ENCODE measurements at places on chromosomes 16 and 17.

DNA sequence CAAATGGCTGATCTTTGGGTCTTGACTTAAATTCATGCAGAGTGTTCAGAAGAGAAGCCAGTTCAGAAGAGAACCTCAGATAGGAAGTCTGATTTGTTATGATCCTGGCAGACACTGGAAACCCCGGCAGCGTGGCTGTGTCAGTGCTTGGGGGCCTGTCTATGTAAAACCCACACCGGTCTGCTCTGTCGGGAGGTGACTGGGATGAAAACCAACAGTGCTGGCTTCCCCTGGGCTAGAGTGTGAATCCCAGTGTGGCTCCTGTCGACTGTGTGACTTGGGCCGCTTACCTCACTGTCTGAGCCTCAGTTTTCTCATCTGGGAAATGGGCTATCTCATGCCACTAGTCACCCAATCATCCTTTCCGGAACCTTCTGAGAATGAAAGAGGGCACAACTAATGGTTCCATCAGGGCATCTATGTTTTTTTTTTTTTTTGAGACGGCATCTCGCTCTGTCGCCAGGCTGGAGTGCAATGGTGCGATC, 92.4 kb downstream of the FOXL1 start:
- DNase-seq: no peak

DNA sequence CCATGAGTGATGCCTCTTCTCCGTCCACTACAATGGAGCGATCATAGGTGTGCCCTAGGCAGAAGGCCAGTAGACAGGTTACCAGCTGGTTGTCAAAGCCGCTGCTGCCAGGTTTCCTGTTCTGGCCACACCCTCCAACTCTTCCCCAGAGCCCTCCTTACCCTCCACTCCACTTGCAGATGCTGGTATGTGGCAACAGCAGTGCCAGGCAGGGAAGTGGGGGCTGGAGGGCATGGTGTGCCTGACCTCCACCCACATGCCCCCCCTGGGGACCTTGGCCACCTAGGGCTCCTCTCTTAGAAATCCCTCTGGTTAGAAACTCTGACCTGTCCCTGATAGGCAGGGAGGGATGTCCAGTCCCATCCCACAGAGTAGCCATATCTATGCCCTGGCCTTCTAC, 1.5 kb downstream of the RRAD start:
- peak; percentile 22 for DNase-seq

DNA sequence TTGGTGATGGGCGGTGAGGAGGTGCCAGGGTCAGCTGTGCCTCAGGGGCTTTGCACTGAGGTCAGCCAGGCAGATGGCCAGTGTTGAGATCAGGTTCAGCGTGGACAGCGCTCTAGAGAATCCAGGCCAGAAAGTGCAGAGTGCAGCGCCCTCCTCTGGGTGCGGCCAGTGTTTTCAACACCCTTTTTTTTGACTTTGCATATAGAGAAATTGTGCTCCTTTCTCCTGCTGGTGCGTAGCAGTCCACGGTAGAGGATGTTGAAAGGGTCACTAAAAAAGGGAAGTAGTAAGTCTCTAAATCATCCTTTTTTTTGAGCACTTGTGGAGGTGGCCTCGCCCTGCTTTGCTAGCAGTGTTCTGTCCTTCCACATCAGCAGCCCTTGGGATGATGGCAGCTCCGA, 53.9 kb downstream of the BANP start:
- no peak for DNase-seq

DNA sequence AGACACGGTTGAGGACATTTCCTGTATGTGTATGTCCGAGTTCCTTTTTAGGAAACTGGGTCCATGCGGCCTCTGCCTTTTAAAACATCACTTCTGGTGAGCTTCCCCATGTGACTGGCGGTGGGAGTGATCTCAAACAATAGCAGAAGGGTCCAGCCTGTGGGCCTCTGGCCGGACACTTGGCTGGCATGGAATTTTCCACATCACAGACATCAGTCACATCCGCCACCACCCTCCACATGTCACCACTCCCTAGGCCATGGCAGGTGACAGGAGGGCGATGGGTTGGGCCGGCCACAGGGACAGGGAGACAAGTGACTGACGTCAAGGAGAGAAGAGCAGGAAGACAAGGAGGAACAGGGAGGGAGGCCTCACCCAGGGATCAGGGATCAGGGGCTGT, 83.7 kb downstream of the DNAH17 start:
- no peak for DNase-seq

GRCh38 chr16:2881783-2882649, 999 bp upstream of the FLYWCH2 start:
- DNase-seq: peak; percentile 28

DNA sequence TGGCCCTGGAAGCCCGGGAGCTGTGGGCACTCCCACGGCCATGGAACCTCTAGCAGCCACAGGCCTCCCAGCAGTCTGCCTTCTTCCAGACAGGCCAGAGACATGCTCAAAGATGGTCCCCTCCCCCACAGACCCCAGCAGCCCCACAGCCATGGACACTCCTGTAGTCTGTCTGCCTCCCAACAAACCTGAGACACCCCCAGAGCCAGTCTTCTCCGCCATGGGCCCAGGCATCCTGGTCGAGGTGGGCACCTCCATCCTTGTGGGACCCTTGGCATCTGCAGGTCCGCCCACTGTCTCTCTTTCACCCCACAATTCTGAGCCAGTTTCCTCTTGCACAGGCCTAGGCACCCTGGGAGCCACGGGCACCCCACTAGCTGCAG, 3.1 kb downstream of the KIAA0753 start:
- no peak for DNase-seq

DNA sequence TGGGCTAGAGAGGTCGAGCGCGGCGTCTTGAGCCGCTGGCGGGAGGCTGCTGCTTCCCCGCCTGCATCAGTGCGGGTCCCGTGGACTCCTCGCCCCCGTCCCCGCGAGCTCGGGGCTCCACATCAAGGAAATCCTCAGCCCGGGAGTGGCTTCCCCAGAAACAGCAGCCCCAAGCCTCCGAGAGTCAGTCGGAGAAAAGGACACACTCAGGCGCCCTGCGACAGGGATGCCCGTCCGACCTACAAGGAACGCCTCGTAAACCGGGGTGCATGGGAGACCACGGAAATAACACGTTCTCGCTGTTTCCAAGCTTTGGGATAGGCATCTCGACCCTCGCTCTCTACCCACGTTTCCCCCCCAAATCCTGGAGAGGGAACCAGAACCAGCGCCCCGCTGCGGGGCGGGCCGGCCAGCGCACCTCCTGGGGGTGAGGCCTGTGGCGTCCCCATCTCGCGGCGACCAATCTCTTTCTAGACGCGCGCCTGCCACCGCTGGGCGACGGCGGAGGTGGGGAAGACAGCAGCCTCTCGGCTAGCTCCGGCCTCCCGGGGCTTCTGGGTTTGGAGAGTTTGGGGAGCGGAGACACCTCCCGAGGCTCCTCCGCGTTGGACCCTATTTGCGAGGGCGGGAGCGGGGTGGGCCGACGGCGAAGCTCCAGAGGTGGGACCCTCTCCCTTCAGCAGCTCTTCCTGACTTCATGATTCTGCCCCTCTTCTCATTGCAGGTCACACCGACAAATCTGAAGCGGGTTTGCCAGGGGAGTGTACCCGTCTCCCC, 759 bp upstream of the TP53I13 start:
- DNase-seq: peak; percentile 66

DNA sequence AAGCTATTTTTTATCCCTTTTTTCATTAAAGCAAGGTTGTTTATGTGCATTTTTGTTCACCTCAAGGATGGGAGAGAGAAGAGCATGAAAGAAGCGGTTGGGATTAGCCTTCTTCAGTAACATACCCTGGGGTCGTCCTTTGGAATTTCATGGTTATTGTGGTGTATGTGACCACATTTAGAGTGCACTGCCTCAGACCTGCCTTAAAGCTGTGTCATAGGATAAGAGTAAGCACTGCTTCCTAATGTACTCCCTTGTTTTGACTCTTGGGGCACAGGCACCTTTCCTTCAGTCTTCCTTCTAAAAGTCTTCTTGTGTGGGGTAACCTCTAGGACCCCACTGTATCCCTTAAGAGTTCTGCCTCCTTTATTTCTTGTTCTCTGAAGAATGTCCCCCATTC, 28.9 kb downstream of the TNRC6A start:
- DNase-seq: no peak

DNA sequence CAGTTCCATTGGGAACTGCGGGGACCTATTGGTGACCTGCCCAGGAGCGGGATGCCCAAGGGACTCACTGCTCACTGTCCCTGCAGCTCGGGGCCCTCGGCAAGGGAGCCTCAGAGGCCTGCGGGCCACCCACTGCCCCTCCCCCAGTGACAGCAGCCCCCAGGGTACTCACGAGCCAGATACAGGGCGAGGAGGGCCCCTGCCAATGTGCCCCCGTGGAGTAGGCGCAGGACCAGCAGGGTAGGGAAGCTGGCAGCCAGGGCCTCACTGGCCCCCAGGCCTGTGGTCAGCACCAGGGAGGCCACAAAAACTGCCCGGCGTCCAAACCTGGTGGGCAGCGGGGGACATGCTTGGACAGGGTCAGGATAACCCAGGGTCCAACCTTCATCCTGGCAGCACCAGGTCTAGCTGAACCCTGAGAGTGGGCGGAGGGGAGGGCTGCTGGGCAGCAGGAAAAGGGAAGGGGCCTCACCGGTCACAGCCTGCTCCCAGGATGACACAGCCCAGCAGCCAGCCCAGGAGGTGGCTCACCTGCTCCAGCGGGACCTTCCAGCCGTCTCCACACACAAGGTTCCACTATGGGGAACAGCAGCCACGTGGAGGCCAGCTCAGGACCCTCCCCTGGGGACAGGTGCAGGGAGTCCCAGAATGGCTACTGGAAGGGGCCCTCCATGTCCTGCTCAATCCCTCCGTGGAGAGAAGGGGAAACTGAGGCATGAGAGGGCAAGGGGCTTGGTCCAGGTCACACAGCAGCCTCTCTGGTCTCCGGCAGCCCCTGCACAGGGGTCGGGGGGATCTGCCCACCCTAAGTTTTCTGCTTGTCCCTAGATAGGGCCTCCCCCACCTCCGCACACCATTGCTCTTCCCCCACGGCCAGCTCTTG, 855 bp downstream of the SLC22A31 start:
- DNase-seq: no peak

- DNase-seq: no peak
Measured at GRCh38 chr17:11899537-11899942, 97.7 kb downstream of the ZNF18 start.

DNA sequence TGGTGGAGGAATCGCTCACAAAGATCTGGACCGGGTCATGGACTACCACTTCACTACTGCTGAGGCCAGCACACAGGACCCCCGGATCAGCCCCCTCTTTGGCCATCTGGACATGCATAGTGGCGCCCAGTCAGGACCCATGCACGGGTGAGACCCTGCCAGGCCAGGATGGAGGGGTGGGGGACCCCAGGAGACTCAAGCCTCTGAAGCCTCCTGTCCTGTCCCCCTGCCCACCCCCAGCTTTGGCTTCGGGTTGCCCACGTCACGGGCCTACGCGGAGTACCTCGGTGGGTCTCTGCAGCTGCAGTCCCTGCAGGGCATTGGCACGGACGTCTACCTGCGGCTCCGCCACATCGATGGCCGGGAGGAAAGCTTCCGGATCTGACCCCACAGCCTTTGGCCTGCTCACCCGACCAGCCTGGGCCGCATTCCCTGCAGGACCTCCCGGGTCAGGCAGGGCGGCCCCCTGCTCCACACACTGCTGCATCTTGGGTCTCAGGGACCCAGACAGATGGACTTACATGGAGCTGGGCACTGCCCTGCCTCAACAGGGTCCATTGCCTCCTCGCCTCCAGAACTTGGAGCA, 3.8 kb downstream of the BCKDK start:
- DNase-seq: no peak

DNA sequence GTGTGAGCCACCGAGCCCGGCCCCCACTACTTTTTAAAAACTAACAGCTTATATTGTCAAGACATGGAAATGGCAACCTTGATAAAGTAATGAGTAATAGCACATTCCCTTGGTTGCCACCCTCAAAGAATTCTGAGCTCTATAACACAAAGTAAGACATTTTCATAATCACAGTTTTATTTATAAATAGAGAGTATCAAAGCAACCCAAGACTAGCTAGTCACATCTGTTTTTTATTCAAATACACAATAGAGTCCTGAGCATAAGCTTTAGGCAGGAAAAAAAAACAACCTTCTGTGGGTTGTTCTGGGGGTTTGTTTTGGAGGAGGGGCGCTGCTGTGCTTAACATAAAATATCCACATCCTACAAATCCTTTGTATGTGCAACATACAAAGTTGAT, 68.7 kb downstream of the CEP95 start:
- DNase-seq: no peak

Measured in NCI-H2171 (cell line).